ENCODE measurements at places on chromosomes 13 and 19. TPM values are rescaled to one million over a fixed set of nuclear protein-coding genes. Genes with fewer than 3 reads are reported as not detected.

Gene SELENOW
- polyA plus RNA-seq = 941 TPM

Gene POSTN
- 1,188 TPM for polyA plus RNA-seq

Gene SLC25A42
- 10.3 TPM for polyA plus RNA-seq

GRCh38 chr13:66087269-66087710 lies 1142.8 kb downstream of the PCDH9 start:
- peak; percentile 2 for DNase-seq

- no peak for DNase-seq
These were observed 23.6 kb upstream of the TTYH1 start for GRCh38 chr19:54391589-54392061.

DNA sequence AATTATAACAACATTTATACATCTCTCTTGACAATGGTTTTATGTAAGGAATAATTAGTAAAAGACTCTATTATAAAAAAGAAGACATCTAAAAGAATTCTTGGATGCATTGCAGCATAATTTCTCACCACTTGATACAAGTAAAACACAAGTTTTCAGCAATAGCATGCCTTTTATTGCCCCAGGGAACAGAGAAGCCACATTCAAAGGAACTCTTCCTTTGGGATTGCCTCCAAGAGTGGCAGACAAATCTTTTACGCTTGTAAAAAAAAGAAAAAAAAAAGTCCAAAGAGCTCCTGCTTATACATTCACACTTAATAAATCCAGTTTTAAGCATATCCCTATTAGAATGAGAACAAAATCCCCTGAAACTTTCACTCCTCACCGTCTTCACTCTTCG lies 2357.8 kb upstream of the PCDH20 start:
- DNase-seq = no peak

GRCh38 chr13:40682449-40683240 lies 16.2 kb upstream of the FOXO1 start:
- DNase-seq = no peak

DNA sequence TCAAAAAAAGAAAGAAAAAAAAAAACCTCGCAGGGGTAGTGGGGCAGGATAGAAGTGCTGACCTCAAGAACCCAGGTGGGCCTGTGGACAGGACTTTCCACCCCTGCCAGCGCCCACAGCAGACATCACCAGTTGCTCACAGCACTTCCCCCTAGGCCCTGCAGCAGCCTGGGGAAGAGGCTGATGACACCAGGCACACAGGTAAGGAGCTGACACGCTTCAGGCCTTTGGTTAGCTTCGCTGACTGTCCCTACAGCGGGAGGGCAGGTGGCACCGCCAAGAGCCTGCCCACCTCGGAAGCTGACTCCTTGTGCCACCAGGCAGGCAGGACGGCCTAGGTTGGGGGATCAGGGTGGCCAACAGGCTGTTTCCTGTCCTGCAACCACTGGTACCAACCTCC lies 8.9 kb downstream of the LONP1 start:
- DNase-seq = no peak

DNA sequence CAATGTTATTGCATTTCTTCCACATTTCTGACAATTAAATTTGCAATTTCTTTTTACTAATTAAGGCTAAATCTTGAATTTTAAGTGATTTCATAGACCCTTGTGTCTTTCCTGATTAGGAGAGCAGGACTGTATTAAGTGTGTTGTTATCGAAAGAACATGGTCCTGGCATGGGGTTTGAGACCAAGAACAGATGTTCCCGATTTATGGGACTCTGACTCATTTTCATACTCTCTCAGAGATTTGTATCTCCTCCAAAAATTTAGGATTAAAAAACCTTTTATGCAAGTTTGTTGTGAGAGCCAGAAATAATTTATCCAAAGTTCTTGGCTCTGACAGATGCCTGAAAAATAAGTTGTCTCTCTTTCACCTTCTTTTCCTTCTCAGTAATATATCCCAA lies 589.3 kb upstream of the ARGLU1 start:
- no peak for DNase-seq

DNA sequence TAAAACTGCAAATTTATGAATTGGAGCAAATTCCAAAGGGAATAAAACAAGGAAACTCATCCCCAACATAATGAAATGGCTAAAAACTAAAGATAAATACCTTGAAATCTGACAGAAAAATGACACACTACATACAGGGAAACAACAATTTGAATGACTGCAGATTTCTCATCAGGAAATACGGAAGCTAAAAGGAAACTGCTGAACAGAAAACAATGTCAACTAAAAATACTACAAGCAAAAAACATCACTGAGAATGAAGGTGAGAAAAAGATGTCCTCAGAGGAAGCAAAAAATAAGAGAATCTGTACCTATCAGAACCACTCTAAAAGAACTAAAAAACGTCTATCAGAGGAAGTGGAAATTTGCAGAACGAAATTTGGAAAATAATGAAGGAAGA lies 39.5 kb downstream of the ZSWIM9 start:
- no peak for DNase-seq

DNA sequence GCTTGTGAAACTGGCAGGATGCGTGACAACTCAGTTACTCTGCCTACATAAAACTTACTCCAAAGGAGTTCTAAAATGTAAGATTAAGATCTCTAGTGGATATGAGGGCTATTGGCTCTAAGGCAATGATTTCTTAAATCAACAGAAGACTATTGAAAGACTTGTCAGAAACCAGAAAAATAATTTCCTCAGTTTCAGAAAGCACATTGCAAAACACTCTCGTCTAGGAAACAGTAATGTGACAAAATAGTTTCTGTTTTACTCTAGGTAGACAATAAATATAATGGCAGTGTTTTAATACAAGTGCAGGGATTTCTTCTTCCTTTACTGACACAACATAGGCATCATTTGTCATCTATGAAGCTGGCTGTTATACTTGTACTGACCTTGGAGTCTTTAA lies 230.1 kb downstream of the KCTD12 start:
- no peak for DNase-seq

- no peak for DNase-seq
These were observed 297.6 kb downstream of the SLITRK6 start for GRCh38 chr13:85501616-85502015.

GRCh38 chr13:81563091-81563490 lies 1222.2 kb upstream of the SPRY2 start:
- DNase-seq = no peak

- no peak for DNase-seq
These were observed 25.8 kb upstream of the MEDAG start for GRCh38 chr13:30880151-30880855.

DNA sequence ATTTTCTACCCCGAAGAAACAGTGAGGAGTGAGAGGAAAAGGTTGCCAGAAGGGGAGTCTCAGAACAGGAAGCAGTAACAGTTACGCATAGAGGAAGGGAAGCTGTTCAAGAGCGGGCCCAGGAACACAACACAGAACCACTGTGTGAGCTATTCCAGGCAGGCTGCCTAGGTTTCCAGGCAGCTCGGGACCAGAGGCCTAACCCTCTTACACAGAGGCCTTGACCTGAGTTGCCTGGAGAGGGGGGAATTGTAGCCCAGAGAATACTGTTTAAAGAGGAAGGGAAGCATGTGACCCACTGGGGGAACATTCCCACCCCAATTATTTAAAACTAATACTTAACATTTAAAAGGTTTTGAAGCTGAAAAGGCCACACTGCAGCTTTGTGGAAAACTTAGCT lies 93.3 kb upstream of the ZNF98 start:
- DNase-seq = no peak

- no peak for DNase-seq
These were observed 46.0 kb downstream of the RB1 start for GRCh38 chr13:48349525-48349924.

DNA sequence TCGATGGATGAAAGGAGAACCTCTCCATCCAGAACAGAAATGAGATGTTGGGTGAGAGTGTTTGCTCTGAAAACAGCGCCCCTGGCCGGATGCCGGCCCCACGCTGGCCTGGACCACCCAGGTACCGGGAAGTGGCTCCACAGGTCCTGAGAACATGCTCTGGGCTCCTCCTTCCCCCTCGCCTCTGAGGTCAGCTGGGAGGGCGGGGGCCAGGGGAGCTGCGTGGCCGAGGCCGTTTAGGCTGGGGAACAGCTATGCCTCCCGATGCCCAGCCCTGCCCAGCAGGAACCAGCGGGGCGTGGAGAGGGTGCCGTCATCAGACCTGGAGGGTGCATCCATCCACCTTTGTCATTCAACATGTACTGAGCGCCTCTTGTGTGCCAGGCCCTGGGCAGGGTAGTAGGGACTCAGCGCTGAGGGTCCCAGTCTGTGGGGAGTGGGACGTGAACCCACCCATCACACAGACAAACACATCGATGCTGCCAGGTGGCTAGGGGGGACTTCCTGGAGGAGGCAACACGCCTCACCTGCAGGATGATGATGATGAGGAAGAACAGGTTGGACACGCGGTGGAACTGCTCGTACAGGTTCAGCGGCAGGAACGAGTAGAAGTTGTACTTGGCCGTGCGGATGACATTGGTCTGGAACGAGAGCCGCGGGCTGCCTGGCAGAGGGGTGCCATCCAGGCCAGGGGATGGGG lies 4.2 kb downstream of the ATP8B3 start:
- DNase-seq = no peak

GRCh38 chr19:8731428-8732169 lies 10.2 kb downstream of the OR2Z1 start:
- DNase-seq = no peak
